ENCODE measurements at places on chromosomes 1 and 21.

GRCh38 chr21:42923553-42924432 lies 1.6 kb downstream of the ERVH48-1 start:
- DNase-seq, result peak; percentile 26

DNA sequence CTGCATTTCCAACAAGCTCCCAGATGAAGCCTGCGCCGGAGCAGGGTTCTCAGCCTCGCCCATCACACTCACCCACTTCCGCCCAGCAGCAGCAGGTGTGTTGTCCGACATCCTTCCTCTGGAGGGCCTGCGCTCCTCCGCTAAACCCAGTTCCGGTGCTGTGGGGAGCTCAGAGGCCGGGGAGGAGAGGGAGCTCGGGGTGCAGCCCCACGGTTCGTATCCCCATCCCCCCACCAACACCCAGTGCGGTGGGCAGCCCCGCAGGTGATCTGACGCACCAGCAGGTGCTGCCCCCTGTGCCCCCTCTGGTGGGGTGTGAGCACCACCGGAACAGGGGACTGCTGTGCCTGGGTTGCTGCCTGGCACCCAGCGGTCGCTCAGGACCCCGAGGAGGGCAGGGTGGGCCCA lies 3.4 kb upstream of the PEX10 start:
- no peak for DNase-seq

DNA sequence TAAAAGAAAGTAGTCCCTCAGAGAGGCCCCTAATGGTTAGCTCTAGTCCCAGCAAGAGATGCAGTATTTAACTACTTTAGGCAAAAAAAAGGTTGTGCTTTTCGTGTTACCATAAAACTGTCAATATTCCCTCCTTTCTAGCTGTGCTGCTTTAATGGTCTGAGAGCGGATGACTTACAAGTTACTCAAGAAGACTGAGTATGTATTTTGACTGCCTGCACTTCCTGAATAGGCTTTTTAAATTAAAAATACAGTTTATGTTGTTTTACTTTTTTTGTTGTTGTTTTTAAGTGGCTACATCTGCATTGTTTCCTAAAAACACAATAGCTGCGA lies 152.2 kb downstream of the NFIA start:
- no peak for DNase-seq

DNA sequence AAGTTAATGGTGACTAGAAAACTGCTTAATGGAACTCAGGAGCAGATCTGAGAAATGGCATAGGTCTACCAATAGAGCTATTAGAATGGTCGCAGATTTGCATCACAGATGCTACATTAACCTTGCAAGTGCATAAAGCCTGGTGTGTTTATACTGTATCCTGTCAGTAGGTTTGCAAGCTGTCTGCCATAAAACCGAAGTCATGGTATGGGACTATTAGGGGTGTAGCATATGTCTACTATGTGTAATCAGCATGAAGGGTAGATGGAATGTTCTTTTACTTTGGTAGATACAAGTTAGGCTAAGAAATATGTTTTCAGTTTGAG lies 574.2 kb upstream of the ADGRL2 start:
- DNase-seq, result no peak

GRCh38 chr21:45959779-45960390 lies 21.7 kb upstream of the COL6A1 start:
- no peak for DNase-seq

DNA sequence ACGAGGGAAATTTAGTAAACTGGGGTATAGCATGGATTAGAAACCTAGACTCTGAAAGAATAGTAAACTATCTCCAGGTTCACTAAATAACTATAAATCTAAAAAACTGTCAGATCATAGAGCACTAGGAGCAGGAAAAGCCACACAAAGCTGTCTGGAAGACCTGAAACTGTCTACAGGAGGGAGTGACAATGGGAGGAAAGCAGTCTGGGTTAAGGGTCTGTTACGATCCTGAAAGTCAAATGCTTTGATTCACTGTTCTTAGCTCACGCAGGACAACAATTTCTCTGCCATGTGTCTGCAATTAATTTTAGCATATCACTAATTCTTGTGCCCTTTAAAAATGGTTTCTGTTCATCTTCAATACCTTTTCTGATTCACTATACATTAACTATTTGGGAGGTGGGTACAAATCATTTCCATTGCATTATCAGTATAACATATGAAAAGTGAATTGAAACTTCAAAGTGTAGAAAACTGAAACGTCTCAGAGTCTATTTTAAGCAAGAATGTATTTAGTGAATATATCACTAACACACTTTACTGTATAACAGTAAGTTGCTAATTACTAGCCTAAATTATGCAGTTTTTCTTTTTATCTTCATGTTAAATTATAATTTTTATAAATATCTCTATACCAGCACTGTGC lies 18.4 kb downstream of the CEP170 start:
- DNase-seq, result no peak

DNA sequence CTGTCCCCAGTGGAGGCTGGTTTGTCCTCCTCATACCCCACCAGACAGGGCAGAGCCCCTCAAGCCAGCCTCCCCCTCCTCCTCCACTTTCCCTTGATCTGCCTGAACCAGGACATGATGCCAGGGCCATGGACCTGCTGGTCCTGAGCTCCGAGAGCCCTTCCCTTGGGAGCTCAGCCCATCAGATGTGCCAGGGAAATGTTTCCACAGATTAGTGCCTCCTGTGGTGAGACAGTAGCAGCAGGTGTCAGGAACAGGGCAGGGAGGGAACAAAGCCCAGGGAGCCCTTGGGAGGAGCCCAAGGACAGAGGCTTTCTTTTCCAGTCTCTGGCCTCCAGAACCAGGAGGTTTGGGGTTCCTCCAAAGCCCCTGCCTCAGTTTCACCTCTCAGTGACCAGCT lies 14.6 kb upstream of the SLC41A1 start:
- DNase-seq, result no peak

DNA sequence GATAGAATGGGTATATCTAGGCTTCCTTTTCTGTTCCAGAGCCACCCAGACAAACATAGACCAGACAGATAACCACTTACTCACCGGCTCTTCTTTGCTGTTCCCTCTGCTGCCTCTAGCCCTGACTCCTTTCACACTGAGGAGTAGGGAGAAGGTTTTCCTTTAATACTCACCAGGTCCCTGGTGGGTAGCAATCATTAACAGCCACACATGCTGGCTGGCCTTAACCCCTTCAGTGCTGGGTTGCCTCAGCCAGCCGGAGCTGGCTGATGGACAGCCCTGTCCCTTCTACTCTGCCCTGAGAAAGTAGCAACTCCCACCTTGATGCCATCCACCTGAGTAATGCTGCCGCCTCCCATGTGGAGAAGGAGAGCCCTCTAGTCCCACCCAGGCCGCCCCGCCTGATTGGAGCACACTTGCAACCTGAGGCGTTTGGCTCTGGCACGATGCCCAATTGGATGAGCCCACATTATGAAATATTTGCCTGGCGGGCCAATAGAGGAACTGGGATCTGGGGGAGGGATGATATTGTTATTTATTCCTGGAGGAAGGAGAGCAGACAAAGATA lies 71.6 kb downstream of the PLEKHA6 start:
- DNase-seq, result no peak

- no peak for DNase-seq
Measured at GRCh38 chr1:16352842-16353535, 709 bp upstream of the FBXO42 start.

DNA sequence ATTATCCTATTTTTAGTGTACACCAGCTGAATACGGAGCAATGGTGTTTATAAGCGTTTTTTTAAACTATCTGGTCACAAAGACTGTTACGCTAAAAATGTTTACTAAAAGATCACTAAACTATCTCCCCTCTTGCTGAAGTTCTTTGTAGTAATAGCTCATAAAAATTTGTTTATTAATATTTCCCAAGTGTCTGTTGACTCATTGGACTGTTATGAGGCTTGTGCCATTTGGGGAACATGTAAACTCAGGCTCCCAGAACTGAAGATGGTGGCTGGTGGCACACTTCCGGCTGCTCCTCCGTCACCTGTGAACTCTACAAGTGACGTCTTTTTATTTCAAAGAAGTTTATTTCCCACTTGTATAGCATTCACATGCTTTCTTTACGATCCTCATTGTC lies 46.3 kb downstream of the AIDA start:
- DNase-seq, result no peak

- DNase-seq, result no peak
Measured at GRCh38 chr1:157992031-157992832, 1.2 kb upstream of the KIRREL1 start.

DNA sequence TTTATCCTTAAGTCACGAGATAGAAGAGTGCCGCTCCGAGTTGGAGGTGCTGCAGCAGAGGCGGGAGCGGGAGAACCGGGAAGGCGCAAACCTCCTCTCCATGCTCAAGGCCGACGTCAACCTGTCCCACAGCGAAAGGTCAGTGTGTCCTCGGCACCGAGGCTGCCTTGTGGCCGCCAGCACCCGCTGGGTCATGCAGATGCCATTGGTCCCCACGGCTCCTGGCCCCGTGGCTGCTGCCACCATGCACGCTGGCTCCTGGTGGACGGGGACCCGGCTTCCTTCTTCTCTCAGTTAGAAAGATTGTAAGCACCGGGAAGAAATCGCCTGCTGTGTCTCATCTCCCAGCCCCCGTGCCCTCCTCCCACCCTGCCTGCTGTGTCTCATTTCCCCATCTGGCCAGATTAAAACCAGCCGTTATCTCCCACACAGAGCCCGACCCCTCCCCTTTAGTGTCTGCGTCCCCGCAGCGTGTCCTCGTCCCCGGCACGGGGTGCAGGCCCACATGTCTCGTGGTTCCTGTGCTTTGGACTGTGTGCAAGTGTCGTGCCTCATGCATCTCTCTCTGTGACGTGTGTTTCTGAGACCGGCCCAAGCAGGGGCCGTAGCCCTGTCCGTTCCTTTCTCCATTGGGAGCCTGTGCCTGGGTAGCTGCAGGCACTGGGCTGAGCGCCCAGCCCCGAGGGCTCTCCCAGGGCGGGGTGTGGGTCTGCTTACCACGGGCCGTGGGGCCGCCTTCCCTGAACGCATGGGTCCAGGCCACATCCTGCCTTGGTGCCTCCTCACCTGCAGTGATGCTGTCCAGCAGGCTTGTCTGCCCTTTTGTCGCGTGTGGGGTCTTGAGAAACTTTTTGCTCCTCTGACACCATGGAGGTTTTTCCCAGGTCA lies 62.1 kb downstream of the PCNT start:
- no peak for DNase-seq

DNA sequence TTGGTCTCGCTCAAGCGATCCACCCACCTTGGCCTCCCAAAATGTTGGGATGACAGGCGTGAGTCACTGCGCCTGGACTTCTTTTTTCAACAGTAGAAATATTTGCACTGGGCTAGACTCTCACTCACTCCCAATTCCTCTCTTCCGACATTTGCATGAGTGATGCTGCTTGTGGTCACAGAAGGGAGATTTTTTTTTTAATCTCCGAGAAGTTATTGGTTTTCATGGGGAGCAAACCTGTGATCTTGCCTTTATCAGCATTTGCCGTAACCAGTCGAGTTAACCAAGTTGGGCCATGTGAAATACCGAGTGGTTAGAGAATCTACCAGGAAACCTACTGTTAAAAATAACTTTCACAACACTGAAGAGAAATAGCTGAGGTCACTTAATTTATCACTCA lies 21.1 kb downstream of the ERG start:
- DNase-seq, result no peak

DNA sequence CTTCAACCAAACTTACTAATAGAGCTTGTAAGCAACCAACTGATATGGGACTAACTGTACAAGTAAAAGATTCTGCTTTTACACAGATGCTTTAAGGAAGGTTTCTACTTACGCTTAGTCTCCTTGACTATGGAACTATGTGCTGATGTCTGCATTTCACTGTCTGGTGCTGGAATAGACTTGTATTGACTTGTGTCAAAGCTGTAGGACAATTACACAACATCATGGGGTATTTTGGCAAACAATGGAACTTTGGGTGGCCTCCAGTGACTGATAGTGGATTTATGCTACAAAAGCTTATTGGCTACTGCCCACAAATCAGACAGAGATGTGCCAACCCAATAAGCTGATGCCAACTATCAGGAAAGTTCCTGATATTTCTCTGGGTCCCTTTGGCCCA lies 10.6 kb downstream of the CBR1 start:
- no peak for DNase-seq

DNA sequence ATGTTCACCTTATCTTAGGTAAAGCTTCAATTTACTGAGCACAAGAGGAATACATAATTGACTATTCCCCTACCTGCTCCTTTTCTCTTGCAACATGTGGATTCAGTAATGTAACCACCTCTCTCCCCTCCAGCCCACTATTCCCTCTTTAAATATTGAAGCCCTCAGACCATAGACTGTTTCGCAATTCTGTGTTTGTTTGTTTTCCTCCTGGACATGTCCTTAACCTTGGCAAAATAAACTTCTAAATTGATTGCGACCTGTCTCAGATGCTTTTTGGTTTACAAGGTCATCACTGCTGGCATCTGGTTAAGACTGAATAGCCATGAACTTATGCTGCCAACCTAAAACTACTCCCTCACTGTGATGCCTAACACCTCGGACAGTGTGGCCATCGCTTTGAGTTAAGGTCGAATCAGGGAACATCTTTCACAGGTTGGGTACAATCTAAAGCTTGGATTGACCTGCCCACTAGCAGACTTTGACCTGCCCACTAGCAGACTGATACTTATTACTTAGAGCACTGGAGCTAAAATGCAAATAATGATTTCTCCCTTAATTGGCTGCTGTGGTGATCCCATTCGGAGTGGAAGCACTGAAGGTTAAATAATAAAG lies 10.2 kb upstream of the CDC42BPA start:
- DNase-seq, result no peak

DNA sequence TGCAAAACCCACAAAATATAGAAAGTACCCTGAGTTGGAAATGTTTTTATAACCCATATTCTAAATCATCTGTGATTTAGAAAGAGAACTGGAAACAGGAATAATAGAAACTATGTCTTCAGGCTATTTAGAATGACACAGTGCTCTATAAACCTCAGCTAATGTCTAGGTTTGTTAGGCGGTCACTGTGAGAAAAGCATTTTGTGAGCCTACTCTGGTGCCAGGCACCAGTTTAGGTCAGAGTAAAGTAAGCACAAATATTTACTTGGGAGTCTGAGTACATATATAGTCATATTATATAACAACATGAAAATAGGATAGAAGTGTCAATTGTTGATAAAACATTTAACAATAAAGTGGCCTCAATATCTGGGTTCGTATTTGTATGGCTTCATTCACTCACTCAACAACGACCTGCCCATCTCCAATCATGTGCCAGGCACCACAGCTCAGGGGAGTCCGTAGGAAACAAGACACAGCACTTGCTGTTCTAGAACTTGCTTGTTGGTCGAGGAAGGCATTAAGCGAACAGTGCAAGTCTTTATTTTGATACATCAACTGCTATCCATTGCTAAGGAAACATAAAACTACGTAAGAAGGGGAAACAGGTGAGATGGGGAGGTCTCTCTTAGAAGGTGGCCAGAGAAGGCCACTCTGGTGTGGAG lies 37.2 kb downstream of the GNB1 start:
- DNase-seq, result no peak

GRCh38 chr1:193322211-193322610 lies 135.8 kb upstream of the B3GALT2 start:
- no peak for DNase-seq

GRCh38 chr1:57422271-57423134 lies 1.4 kb downstream of the DAB1 start:
- DNase-seq, result no peak

All from stimulated activated CD8-positive, alpha-beta memory T cell treated with anti-CD3 and anti-CD28 coated beads, Interleukin-4, amount 100 ng/mL, for 4 hours (primary cell).